ENCODE measurements at places on chromosomes 4 and X.

DNA sequence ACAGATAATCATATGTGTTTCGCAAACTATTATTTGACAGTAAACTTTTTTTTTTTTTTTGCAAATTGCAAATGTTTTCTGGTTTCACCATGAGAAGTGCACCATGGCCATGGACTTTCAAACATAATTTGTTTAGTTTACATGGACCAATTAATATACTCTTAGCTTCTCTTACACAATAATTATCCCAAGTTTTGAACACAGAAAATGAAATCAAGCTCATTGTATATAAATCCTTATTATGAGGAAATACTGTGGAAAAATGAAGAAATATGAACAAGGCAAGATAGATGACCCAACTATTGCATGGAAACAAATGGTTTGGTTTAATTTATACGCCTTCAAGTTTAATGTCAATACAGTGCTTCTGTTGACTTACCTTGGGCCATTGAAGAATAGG is 3.9 kb downstream of the FGF5 start:
- no peak for DNase-seq

- DNase-seq = no peak
Observed at GRCh38 chrX:44731160-44731559, 112.7 kb upstream of the DUSP21 start.

GRCh38 chr4:87953826-87954225 is 21.7 kb upstream of the SPP1 start:
- no peak for DNase-seq

GRCh38 chr4:75555294-75556164 is at the start of gene ODAPH:
ODAPH (plus strand) TSS chr4:75556066; CDS start chr4:75556083, 17 bp downstream.
- peak; percentile 63 for DNase-seq

- peak; percentile 11 for DNase-seq
Observed at GRCh38 chrX:151713849-151714248, 2.0 kb upstream of the FATE1 start.

DNA sequence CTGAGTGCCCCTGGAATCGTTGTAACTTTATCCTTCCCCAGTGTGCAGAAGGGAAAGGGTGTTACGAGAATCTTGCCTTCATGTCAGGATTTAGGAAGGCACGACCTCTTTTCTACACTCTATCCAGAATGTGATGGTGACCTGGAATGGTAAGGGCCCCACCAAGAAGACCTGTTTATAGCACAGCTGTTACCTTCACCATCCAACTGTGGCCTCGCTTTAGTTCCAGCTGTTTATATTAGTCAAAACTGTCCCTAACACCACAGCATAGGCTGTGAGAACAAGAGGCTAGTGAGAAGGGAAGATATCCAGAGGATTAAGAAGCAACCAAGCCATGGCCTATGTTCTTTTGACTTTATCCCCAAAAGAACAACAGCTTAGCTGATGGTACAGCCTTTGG is 28.0 kb downstream of the ARX start:
- no peak for DNase-seq

- DNase-seq = no peak
Observed at GRCh38 chrX:42047886-42048285, 124.5 kb upstream of the CASK start.

DNA sequence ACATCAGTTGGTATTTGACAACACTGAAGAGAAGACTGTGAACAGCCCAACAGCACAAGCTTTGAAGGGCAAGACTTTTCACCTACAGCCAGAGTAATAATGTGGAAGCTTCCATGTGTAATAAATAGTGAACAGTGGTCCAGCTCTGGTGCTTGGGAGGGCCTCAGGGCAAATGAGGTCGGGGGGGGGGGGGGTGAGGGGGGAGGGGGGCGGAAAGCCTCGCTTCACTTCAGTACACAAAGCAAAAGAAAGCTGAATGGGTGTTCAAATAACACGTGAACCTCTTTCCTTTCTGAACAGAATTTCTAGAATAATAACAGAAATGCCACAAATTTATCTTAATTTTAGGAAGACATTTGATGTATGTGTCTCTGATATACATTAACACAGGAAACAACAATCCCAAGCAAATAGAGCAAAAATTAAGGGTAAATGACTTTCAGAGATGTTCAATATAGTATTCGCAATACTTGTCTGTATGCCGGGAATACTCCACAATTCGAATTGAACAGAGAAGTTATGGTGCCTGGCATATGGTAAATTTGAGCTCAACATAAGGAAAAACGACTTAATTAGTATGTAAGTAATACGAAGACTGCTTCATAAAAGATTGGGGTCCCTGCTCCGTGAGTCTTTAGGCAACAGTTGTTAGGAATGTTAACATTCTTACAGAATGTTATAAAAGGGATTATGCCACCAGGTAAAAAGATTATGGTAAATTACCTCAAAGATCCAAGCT is 92.6 kb downstream of the FRYL start:
- DNase-seq = no peak

GRCh38 chrX:130861462-130861861 is 41.5 kb downstream of the ENOX2 start:
- DNase-seq = no peak

DNA sequence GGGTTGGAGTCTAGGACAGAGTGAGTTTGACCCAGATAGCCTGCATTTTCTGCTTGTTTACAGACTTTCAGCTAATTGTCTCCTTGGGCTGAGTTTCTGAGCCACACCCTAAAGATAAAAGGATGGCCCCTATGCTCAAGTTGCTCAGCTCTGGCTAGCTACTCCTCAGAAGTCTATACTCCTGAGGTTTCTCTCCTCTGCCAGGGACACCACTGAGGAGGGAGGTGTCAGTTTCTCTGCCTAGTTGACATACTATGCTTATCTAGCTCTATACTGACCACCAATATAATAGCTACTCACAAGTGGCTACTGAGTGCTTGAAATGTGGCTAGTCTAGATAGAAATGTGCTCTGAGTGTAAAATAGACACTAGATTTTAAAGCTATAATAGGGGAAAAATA is 23.6 kb downstream of the HADH start:
- DNase-seq = no peak

DNA sequence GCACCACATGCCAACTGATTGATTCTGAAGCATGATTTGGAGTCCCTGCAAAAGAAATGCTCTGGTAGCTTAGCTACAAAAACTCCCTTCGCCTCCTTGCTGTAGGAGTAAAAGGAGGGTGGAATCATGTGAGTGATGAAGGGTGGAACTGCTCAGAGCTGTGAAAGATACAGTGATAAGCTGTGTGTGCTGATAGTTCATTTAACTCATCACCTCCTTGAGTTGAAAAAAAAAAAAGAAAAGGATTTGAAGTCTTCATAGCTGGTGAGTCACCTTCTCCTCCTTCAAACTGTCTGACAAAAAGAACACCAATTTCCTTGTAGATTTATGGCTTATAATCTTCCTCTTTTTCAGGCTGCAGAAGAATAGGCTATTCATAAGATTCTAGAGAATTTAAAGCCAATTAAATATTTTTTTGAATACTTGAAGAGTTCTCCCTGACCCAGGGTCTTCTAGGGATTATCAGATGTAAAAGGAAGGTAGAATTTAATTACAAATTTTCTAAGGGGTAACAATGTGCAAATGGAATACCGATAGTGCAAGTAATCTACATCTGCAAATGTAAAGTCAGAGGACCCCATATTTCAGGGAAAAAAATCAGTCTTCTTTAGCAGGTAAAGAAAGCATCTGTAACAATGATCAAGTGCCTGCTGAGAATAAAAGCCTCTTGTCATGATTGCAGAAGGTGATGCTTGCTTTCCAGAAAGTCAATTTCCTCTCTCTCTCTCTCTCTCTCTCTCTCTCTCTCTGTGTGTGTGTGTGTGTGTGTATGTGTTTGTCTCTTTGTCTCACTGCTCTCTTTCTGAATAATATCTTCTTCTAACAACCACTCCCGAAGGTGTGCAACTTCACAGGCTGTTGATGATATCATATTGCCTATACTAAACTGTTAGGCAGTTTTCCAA is 208.8 kb upstream of the VEGFC start:
- peak; percentile 90 for DNase-seq

- DNase-seq = no peak
Observed at GRCh38 chr4:146245850-146246249, 31.5 kb downstream of the REELD1 start.

DNA sequence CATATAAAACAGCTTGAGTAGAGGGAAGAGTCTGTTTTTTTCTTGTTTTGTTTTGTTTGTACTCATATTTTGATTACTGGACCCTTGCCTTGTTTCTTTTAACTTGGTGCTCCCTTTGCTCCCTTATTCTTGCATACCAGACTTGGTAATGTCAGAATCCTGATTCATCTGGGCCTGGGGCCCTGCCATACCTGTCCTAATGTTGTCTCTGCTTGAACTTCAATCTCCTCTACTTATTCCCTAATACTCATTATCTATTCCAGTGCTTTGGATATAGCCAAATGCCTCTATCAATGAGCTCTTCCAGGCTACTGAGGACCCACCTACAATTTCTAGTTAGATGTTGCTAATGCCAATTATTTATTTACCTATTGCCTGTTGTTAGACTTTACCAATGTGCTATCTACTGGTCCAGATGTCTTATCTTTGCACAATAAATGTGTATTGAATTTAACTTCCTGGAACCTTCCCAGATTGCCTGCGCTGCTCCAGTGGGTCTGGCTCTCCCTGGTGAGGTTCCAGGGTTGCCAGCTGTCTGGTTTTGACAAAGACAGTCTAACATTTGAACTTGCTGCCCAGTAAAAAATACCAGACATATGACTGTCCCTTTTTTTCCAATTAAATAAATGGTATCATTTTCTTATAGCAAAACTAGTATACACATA is 64.4 kb upstream of the ACSL4 start:
- DNase-seq = no peak

GRCh38 chrX:13432414-13433297 is 112.8 kb upstream of the ATXN3L start:
- peak; percentile 88 for DNase-seq

DNA sequence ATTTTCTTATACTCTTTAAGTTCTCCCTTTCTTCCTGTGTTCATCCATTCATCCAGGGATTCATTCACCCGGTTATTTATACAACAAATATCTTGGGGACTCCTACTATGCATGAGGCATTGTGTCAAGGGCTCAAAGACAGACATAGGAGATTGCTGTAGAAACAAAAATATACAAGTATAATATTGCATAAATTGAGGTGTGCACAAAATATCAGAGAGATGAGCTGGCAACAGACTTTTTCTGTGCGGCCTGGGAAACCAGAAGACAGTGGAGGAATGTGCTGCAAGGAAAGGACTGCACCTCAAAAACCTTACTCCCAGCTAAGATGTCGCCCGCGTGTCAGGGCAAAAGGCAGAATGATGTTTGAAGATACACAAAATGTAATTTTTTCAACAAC is 9.6 kb downstream of the OTOP1 start:
- DNase-seq = no peak

DNA sequence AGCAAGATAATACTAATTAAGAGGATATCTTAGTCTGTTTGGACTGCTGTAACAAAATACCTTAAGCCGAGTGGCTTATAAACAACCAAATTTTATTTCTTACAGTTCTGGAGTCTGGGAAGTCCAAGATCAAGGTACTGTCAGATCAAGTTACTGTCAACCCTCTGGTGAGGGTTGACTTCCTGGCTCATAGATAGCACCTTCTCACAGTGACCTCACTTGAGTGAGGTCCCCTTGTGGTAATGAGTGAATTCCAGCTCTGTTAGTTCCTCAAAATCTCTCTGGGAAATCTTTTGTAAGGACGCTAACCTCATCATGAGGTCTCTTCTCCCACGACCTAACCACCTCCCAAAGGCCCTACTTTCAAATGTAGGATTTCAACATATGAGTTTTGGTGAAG is 36.9 kb upstream of the ADGRA3 start:
- peak; percentile 1 for DNase-seq

GRCh38 chr4:185742766-185743165 is 69.2 kb downstream of the SORBS2 start:
- DNase-seq = peak; percentile 57

DNA sequence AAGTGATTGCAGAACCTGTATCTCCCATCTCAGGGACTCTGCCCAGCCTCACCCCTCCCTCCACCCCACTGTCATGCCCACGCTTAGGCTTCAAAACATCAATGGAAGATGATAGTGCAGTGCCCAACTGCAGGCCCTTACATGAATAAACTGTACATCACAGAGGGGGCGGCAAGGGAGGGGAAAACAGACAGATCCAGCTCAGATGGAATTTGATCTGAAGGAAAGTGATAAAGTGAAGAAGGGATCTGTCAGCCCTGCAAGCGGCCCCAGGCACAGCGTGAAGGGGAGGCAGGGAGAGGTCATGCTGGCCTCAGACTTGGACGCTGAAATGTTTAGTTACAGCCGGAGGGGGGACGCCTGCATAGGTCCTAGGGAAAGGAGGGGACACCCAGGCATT is 38.5 kb downstream of the GYG2 start:
- no peak for DNase-seq

GRCh38 chr4:70703619-70704214 is 15.4 kb downstream of the UTP3 start:
- no peak for DNase-seq

- DNase-seq = no peak
Observed at GRCh38 chr4:87122252-87122651, 98.2 kb downstream of the KLHL8 start.

GRCh38 chr4:32251126-32251525 is 1531.0 kb downstream of the PCDH7 start:
- no peak for DNase-seq

GRCh38 chr4:156803056-156803455 is 168.5 kb downstream of the PDGFC start:
- DNase-seq = no peak

- no peak for DNase-seq
Observed at GRCh38 chrX:132665676-132666075, 176.8 kb upstream of the MBNL3 start.

- no peak for DNase-seq
Observed at GRCh38 chrX:122135070-122135469, 1049.0 kb upstream of the GRIA3 start.

GRCh38 chr4:71554025-71554424 is 215.2 kb downstream of the SLC4A4 start:
- no peak for DNase-seq

GRCh38 chr4:115272594-115272993 is 159.2 kb upstream of the NDST4 start:
- DNase-seq = peak; percentile 14

DNA sequence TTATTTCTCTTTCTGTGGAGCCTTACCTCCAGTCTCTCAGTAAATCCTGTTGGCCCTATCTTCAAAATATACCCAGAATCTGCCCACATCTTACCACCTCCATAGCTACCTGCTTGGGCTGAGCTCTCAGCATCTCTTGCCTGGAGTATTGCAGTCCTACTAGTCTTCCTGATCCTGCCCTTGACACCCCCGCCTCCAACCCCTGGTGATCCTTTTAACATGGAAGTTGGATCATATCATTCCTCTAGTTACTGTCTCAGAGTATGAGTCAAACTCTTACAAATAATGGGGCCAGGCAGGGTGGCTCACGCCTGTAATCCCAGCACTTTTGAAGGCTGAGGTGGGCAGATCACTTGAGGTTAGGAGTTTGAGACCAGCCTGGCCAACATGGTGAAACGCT is 43.1 kb upstream of the SETD7 start:
- no peak for DNase-seq
